ENCODE measurements at places on chromosomes 5 and 9.
A peak's percentile ranks its signal among the peaks of the same experiment; 100 is the strongest.

- DNase-seq: no peak
These were observed 2.1 kb downstream of the HNRNPAB start for GRCh38 chr5:178206166-178207101.

DNA sequence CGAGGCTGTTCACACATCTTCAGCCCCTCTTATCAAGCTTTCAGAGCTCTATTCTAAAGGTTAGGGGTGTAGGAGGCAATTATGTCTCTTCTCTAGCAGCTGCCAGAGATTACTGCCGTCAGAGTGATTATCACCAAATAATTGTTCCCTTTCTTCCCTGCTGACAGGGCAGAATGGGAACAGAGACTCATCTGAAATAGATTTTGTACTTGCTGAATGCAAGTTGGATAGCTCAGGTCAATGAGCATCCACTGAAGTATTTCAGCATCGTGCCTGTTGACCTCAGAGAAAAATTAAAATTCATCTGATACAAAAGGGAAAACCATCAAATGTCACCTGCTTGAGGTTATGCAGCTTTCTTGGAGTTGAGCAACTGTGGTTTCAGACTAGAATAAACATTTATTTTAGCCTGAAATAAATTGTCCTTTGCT is 213.7 kb upstream of the MAP3K1 start:
- DNase-seq: no peak

GRCh38 chr5:67998709-67999261 is 216.8 kb upstream of the PIK3R1 start:
- DNase-seq: no peak

- DNase-seq: peak; percentile 11
These were observed 160.0 kb downstream of the RMI1 start for GRCh38 chr9:84140535-84141101.

GRCh38 chr5:8686707-8687106 is 817.8 kb downstream of the MTRR start:
- DNase-seq: no peak

DNA sequence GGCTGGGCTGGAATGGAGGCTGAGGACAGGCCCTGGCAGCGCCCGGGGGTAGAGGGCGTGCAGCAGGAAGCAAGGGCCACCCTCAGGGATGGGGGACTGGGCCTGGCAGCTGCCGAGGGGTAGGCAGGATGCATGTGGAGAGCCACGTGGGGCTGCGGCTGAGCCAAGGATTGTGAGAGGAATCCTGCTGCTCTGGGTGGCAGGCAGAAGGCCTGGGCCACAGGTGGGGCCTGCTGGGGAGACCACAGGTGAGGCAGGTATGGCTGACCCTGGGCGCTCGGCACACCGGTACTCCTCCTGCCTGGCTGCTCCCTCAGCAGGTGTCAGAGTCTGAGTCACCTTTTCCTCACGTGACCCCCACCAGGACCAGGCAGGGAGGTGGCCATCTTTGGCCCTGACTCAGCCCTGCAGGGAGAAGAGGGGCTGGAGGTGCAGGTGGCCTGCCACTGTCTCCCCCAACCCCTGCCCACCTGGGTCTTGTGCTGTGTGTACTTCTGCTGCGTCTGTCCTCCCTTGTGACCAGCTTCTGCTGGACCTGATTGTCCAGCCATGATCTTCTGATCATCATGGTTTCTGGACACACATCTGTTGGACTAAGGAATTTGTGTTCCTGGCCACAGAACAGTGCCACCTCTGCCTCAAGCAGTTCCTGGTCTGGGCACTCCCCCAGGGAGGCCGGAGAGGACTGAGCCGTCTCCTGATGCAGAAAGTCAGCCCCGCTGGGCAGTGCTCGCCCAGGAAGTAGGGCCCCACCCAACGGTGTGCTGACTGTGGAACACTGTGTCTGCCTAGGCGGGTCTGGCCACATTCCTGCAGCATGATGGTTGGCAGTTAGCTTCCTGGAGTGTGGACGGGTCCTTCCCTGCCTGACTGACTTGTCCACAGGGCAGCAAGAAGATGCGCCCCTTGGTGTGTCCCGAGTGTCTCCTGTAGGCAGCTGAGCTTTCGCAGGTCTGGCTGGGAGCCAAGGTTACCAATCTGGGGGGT is 6.4 kb downstream of the ARRDC1 start:
- no peak for DNase-seq

GRCh38 chr5:102749416-102750030 is 5.6 kb upstream of the PAM start:
- DNase-seq: no peak

- peak; percentile 2 for DNase-seq
These were observed 21.7 kb downstream of the F2RL2 start for GRCh38 chr5:76601470-76601869.

GRCh38 chr9:99762470-99762869 is 59.2 kb upstream of the NR4A3 start:
- no peak for DNase-seq

- DNase-seq: no peak
These were observed 1.4 kb downstream of the NDUFA8 start for GRCh38 chr9:122158202-122158601.

- no peak for DNase-seq
These were observed 975 bp upstream of the NXNL2 start for GRCh38 chr9:88533951-88534455.

GRCh38 chr9:128349125-128349524 is 8.8 kb downstream of the SLC27A4 start:
- no peak for DNase-seq

DNA sequence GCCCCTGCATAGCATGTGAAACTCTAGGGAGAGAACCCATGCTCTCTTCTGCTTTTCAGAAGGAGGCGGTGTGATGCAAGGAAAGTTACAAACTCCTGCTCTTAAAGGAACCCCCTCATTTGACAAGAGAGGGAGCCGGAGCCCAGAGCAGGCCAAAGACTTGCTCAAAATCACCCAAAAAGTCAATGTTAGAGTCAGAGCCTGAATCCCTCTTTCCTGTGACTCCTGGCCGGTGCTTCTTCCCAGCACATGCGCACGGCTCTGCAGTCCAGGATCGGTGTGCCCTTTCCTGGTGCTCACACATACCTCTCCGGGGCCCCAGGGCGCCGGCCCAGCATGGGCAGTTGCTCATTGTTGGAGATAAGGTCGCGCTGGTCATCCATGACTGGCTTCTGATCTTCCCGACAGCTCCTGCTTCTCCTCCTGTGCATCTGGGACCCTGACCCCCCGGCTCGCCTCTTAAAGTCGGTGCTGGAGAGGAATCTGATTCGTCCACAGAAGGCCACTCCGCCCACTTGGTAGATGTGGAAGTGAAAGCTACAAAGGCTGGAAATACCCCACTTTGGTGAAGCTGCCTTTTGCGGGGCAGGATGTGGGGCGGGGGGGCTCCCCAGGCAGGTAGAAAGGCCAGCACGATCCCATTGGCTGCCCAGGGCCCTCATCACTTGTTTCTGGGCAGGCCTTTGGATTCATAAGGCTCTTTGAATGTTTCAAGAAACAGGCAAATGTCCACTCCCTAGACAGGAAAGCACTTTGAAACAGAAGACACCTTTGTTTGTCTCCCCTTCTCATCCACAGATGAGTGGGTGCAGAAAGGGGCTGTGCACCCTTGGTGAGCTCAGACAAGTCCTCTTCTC is at the start of gene CD74:
TSS of gene CD74 (minus strand) at position 592 of the 857 bp plus-strand sequence. CDS start at position 431, 161 bp downstream.
- DNase-seq: no peak

- no peak for DNase-seq
These were observed 213.5 kb downstream of the DENND1A start for GRCh38 chr9:123716339-123716945.

DNA sequence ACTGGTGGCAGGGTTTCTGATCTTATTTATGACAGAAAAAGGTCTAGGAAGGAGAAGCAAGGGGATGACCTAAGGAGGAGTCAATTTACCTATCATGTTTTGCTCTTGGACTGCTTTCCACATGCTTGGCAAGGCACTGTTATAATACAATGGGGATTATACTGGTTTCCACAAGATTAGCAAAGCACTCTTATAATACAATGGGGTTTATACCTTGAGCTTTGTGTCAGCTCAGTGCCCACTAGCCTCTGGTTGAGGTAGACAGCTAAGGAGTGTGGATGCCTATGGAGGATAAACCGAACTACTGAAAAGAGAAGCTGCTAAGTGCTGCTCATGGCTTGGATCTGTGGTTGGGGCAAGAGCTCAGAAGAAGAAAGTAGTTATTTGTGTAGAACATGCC is 68.7 kb downstream of the MRPS27 start:
- no peak for DNase-seq

DNA sequence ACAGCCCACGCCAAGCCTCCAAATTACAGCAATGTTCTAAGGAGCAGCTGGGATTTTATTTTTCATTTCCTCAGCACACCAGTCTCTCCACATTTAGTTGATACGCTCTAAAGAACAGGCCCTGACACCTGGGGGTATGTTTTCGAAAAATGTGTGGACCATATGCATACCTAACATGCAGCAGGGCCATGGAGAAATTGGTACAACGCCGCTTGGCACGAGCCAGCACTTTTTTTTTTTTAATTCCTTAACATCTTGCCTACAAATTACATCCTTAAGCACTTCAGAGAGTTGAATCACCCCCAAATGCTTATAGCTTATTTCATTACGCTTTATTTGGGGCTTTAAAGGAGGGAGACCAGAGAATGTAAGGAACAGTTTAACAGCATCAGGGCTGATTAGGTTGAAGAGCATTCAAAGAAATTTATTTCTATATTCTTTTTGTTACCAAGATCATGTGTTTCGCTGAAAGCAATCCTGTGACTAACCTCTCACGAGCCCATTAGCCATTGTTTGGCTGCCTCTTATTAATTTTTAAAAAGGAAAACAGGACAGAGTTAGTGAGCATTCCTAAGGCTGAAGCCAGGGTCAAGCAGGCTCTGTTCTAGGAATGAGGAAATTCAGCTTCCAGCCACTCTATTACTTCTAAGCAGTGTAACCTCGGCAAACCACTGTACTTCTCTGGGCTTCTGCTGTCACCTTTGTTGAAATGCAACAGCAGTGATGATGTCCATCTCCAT is 173.8 kb downstream of the ACTL7B start:
- no peak for DNase-seq

DNA sequence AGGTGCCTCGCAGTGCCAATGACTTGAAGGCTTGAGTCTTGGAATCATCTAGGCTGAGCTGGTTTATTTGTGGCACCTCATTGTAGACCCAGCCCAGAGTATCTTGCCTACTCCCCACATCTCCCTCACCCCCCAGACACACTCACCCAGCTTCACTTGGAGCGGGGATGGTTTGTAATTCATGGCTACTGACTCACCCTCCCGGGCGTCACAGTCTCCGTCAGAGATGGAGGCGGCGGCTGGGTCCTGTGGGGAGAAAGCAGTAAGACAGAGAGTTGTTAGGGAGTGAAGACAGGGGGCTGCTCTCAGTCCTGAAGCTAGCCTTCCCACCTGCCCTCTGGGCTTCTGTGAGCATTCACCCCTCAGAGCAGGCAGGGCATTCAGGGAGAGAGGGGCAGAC is 29.0 kb upstream of the MYORG start:
- no peak for DNase-seq

DNA sequence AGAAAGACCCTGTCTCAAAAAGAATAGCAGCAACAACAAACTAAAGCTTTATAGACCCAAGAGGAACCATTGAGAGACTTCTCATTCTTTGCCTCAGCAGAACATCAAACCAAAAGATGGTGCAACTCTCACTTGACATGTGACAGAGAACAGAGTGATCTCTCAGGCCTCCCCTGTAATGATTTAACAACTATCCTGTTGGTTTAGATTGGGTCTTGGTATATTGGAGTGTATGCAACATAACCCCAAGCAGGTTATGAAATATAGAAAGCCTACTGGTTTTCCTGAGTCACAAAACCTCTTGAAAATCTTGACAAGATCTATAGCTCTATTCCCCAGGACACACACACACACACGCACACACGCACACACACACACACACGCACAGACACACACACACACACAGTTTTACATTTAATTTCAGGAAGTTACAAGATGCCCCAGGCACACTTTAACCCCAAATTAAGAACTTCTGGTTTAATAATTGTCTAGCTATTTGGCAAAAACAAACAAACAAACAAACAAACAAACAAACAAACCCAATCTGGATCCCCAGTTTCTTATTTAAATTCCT is 6.5 kb upstream of the FGF1 start:
- no peak for DNase-seq

DNA sequence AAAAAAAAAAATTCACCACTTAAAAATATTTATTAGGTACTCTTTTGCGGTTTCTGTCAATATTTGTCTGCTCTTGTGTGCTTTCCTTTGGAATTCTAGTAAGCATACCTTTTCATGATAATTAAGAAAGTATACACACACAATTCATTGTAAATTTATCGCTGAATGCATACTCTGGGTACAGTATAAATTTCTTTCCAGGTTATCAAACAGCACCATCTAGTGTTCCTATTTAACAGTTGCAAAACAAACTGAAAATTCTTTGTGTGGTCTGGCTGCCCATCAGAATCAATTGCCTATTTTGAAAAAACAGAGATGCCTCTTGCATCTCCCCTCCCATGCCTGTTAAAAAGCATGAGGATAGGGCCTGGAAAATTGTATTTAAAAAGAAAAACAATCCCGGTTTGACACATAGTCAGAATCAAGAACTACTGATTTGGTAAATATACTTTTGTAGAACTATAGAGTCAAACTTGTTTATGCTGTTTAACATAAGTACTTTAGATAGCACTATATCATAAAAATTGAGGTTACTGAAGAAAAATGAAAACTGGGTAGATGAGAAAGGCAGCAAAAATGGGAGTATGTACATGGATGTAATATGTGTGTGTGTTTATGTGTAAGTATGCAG is 16.2 kb downstream of the PGGT1B start:
- no peak for DNase-seq

- no peak for DNase-seq
These were observed 23.0 kb downstream of the FRRS1L start for GRCh38 chr9:109143881-109144562.

GRCh38 chr9:3028535-3028934 is 184.6 kb upstream of the PUM3 start:
- no peak for DNase-seq

DNA sequence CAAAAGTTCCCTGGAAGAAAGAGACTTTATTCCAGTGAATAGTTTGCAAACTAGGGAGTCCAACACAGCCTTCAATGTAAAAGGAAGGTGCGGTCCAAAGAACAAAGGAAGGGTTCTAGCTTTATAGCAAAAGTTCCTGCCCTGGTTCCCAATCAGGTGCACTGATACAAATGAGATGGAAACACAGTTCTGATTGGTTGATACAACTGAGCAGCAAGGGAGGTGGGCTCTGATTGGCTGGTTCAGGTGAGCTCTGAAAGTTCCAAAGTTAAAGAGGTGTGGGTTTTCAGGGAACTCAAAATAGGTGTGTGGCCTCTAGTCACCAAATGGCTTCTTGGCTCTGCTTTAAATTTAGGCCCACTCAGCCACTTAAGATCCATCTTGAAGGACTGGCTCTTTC is 43.1 kb downstream of the P4HA2 start:
- DNase-seq: no peak

DNA sequence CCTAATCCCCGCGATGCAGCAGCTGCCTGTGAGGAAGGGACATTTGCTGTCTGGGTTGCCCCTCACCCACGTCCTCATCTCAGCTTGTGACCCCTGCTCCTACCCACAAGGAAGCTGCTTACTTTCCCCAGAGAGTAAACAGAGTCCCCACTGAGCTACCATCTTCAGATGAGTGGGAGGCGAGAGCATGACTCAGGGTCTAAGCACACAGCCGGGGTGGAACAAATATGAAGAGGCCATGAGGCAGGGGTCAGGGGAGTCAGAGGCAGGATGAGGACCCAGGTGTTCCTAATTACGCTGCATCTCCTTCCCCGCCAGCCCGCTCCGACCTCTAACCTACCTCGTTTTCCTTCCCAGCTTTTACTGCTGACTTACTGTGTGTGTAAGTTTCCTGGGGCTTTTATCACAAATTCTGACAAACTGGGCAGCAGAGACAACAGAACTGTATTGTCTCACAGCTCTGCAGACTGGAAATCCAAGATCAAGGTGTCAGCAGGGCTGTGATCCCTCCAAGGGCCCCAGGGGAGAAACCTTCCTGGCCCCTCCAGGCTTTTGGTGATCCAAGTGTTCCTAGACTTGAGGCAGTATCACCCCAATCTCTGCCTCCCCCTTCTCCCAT is 94.0 kb upstream of the DNAH5 start:
- DNase-seq: no peak
